NCI-H1105 treated with DMSO at 0.1 percent for 48 hours (cell line): ENCODE measurements at places on chromosomes 11 and 22.

DNA sequence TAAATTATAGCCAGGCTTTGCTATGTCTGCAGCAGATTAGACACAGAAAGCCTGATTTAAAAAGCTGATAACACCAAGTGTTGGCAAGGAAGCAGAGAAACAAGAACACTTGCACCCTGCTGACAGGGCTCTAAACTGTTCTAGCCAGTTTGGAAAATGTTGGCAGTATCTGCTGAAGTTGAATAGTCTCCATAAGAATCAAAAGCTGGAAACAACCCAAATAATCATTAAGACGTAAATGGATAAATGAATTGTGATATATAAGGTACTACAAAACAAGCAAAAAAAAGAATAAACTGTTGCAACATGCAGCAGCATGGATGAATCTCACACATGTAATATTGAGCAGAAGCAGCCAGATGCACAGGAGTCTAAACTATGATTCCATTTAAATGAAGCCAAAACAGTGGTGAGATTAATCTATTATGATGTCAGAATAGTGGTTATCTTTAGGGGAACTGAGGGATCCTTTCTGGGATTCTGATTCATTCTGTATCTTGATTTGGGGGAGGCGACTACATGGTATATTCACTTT is 40.4 kb upstream of the ADORA2A start:
- no peak for DNase-seq

- DNase-seq, result no peak
Measured at GRCh38 chr11:129911298-129911697, 15.9 kb upstream of the NFRKB start.

DNA sequence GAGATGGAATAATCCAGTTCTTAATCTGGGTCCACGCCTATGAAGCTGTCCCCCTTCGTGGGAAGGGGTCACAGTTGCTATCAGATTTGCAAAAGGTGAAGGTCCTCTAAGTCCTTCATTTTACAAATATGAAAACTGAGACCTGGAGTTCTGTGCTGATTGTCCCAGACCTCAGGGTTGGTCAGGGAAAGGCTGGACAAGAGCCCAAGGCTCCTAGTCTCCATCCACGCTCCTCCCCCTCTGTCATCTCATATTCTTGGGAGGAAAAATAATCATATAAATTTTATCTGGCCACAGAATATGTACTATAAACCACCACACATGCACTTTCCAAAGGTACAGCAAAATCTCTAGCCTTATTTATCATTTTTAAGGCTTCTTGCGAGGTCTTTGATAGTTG is 5.5 kb downstream of the PACSIN2 start:
- DNase-seq, result no peak

GRCh38 chr22:44108806-44109385 is 71.8 kb upstream of the PARVG start:
- no peak for DNase-seq

DNA sequence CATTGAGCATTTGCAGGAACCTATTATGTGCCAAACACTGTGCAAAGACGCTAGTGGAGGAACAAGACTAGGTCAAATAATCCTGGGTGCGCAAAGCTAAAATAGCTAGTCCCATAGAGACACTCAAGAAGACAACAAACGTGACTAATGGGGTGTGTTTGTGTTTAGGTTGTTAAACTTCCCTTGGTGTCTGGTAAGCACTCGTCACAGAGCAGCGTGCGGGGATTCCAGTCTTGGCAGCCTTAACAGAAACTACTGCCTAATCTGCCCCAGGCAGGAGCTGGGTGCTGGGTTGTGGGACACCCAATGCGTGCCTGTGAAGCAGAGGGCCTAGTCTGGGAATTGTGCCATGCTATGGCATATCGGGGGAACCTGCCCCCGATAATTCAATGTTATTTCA is 10.8 kb upstream of the CALCB start:
- no peak for DNase-seq

- no peak for DNase-seq
Measured at GRCh38 chr11:110989428-110990133, 255.9 kb upstream of the POU2AF2 start.

GRCh38 chr11:96054870-96055705 is 131.2 kb upstream of the MTMR2 start:
- peak; percentile 74 for DNase-seq

- no peak for DNase-seq
Measured at GRCh38 chr11:10777806-10778205, 26.8 kb downstream of the CTR9 start.

DNA sequence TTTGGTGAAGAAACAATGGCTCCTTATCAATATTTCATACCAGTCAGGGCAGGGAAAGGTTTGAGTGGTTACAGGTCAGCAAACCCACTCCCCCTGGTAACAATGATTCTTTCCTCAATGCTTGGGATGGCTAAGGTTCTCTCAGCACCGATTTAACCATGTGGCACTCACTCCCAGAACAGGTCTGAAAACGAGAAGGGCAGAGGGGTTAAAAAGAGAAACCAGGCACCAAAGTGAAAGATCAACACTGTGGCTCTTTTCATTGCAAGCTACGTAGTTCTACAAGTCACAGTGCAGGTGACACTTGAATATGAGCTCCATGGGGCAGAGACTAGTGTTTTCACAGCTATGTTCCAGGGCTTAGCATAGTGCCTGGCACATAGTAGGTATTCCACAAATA is 132.4 kb downstream of the PLEKHA7 start:
- DNase-seq, result no peak

DNA sequence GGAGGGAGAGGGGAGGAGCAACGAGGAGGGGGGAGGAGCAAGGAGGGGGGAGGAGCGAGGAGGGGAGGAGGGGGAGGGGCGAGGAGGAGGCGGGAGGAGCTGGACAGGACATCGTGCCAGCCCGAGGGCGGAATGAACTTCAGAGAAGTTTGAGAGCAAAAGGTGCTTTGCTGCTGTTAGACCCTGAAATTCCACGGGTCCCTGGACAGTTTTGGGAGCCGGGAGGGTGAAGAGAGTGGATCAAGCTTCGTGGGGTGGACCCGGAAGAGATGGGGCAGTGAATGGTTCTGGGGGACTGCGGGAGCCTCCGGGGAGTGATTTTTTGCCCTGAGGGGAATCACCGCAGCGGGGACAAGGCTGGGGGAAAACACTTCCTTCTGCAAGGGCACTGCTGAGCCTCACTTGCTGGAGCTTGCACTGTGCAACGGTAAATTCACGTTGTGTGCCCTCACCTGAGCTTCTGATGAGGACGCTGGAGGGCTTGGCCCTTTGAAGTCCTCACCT is 10.7 kb upstream of the NLRP6 start:
- no peak for DNase-seq

- DNase-seq, result no peak
Measured at GRCh38 chr22:31626427-31627150, 35.4 kb downstream of the PISD start.

- no peak for DNase-seq
Measured at GRCh38 chr22:22663861-22664800, 19.7 kb downstream of the GGTLC2 start.

DNA sequence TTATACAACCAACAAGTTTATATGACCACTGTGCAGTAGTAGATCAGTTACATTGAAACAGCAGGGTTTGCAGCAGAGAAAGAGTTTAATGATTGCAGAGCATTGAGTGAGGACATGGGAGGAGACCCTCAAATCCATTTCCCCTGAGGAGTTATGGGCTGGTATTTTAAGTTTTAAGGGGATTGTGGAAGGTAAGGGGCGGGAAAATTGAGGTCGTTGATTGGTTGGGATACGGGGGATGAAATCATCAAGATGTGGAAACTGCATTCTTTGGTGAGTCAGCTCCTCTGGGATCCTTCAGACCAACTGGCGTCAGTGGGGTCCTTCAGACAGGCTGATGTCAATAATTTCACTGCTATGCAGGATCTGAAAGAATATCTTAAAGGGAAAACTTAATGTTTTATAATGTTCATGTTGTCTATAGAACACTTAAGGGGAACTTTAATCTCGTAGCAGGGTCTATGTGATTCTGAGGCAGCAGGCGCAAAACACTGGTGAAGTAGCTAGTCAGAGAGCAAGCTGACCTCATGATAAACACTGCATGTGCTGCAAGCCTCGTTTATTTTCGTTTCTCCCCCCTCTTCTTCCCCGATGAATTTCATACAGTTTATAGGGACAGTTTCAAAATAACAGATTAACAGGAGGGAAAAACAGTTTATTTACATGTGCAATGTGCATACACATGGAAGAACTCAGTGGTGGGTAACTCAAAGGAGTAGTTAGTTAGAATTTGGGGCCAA is 17.4 kb upstream of the BACE1-AS start:
- no peak for DNase-seq

DNA sequence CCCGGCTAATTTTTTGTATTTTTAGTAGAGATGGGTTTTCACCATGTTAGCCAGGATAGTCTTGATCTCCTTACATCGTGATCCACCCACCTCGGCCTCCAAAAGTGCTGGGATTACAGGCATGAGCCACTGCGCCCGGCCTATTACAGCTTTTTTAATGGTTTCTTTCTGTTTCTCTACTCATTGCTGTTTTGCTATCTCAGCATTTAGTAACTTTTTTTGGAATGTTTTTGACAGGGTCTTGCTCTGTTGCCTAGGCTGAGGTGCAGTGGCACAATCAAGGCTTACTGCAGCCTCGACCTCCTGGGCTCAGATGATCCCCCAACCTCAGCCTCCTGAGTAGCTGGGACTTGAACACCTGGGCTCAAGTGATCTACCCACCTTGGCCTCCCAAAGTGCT is 4.7 kb upstream of the CRKL start:
- no peak for DNase-seq

DNA sequence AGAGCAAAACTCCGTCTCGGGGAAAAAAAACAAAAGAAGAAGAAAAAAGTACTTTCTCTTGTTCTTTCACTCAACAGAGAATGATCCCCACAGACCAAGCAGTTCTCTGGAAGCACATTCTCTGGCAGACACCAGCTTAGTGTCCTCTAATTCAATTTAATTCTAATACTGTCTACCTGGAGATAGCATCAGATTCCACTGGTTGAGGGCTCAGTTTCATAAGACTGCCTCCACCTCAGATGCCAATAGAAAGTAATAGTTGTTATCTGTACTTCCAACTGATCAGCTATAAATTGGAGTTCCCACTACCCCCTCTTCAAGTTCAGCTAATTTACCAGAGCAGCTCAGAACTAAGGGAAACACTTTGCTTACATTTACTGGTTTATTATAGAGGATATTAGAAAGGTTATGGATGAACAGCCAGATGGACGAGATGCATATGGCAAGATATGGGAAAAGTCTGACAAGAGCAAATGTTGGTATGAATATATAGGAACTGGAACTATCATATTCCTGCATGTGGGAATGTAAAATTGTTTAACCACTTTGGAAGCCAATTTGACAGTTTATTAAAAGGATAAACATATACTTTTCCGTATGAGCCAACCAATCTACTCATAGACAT is 64.3 kb downstream of the TMEM135 start:
- no peak for DNase-seq
